ENCODE measurements at places on chromosomes 5 and 9.

DNA sequence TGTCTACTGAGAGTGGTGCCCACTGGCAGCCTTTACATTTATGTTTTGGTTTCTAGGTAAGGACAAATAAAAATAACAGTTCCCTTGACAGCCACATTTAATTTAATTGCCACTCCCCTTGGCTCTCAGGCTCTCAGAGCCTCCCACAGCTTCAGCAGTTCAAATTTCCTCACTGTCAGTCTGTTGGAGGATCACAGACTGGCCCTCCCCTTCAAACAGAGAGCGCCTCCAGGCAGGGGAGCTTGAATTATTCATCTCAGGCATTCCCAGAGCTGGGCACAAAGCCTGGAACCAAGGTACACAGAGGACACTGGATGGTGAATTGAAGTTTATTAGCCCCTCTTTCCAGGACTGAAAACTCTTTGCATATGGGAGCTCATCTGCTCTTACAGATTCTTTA lies 407.7 kb downstream of the SPOCK1 start:
- DNase-seq = no peak

DNA sequence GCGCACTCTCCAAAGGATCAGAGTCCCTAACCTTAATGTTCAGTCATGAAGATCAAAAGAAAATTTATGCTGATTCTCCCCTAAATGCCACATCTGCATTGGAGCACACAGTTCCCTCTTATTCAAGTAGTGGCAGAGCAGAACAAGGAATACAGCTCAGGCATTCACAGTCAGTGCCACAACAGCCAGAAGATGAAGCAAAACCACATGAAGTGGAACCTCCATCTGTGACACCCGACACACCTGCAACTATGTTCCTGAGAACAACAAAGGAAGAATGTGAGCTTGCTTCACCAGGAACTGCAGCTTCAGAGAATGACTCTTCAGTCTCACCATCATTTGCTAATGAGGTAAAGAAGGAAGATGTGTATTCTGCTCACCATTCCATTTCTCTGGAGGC lies 40.0 kb downstream of the CMYA5 start:
- no peak for DNase-seq

- DNase-seq = no peak
These were observed 52.1 kb downstream of the SEMA6A start for GRCh38 chr5:116522356-116523136.

GRCh38 chr5:142095651-142096330 lies 12.8 kb upstream of the NDFIP1 start:
- DNase-seq = peak; percentile 25

- peak; percentile 87 for DNase-seq
These were observed 21.7 kb upstream of the NANS start for GRCh38 chr9:98034593-98035546.

DNA sequence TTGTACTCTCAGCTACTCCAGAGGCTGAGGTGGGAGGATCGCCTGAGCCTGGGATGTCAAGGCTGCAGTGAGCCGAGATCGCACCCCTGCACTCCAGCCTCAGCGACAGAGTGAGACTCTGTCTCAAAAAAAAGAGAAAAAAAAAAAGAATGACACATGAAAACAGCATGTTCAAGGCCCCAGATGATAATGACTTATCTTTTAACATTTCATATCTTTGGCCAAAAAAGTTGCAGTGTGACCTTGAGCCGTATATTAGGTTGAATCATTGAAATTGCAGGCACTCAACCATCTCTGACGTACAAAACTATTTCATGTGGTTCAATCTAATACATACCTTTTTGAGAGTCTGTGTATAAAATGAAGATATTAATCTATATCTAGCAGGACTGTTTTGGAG lies 79.1 kb upstream of the CPEB4 start:
- DNase-seq = no peak

DNA sequence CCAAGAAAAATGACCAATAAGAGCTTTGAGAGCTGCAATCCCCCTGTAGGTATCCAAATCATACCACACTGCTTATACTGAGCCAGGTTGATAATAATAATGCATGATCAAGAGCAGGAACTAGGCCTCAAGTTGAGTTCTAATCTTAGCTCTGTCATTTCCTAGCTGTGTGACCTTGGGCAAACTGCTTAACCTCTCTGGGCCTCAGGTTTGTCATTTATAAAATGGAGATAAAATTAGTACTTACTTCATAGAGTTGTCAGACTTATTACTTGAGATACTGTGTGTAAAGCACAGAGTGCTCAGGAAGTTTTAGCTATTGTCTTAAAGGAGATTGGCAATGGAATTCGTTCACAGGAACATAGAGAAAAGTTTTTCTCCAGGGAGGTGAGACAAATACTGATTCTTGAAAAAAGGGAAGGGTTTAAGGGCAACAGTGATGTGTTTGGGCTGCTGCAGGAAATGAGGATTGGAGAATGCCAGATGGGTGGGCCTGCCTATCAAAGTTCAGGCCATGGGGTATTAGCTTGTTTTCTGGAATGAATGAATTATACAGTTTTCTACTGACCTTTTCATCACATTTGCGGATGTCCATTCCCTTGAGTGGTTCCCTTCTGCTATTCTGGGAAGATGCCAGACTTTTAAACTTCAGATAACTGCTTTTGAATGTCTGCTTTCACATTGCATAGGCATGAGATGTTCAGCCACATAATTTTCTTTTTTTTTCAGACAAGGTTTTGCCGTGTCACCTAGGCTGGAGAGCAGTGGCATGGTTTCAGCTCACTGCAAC lies 10.2 kb upstream of the ATP6V0E1 start:
- DNase-seq = no peak

DNA sequence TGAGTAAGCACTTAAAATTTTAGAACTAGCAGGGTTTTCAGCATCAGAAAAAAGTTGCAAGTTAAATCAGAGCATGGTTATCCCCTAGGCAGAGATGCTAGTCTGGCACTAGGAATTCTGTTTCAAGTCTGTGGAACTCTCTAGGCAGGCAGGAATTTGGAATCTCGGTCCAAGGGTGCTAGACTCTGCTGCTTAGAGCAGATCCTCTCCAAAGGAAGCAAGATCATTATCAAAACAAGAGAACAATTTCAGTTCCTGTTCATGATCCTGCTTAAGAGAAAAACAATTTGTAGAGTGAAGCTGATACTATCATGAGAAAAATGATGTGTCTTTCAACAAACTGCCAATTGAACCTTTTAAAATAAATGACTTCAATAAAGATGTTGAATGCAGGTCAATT lies 420.7 kb downstream of the KIF4B start:
- no peak for DNase-seq

- no peak for DNase-seq
These were observed 52.9 kb downstream of the PAM start for GRCh38 chr5:102807878-102808502.

GRCh38 chr5:109411149-109411514 lies 1.4 kb upstream of the PJA2 start:
- DNase-seq = no peak

- no peak for DNase-seq
These were observed 47.4 kb upstream of the CCDC112 start for GRCh38 chr5:115343855-115344254.

DNA sequence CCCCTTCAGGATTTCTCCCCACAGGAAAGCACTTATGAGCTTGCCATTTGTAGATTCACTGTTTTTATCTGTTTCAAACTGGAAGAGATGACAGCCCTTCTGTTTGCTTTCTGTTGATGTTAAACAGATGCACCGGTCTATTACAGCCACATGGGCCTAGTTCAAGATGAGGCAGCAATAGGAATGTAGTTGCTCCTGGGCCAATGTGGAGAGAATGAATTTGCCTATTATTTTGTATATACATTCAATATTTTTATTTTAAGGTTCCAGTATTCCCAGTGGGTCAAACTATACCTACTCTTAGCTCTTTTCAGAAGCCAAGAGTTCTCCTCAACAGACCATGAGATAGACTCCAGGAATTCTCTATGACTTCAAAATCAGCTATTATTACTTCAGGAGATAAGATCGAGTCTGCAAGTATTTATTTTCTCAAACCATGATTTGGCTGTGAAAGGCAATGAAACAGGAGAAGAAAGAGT lies 461.6 kb downstream of the RASEF start:
- DNase-seq = no peak

DNA sequence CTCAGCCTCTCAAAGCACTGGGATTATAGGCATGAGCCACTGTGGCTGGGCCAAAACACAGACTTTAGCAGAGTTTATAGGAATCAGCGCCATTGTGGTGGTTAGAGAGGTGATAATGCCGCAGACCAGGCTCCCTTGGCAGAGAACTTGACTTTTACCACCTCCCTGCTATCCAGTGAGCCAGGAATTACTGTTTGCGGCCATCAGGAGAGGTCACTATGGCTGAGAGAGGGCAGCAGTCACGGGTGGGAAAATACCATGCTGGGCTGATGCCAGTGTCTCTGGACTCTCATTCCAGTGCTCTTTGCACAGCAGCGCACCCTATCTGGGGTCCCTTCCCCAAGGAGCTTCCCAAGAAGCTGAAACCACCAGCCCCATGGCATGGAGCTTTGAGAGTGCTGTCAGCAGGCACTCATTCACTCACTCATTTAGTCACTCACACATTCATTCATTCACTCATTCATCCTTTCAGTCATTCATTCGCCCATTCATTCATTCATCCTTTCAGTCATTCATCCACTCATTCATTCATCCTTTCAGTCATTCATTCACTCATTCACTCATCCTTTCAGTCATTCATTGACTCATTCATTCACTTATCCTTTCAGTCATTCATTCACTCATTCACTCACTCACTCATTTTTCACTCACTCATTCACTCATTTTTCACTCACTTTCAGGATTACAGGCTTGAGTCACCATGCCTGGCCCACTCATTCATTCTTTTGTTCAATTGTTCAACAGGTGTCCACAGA lies 27.3 kb upstream of the RNU6ATAC start:
- DNase-seq = no peak

- no peak for DNase-seq
These were observed 6.2 kb upstream of the TIFAB start for GRCh38 chr5:135458356-135458755.

DNA sequence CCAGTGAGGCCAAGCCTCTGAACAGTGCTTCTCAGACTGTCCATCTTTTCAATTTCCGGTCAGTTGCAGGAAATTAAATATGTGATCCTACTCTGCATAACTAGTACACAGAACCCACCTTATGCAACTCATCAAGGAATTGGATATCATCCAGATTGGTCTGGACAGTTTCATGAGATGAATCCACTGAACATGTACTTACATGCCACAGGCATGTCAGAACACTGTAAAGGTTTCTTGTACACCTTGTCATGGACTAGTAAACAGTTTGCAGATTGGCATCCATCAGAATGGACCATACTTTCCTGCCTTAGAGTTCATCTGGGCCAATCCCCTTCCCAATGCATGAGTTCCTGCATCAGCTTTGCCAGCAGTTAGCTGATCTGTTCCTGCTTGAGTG lies 30.4 kb downstream of the GARNL3 start:
- no peak for DNase-seq

- DNase-seq = no peak
These were observed 138.3 kb downstream of the CDK5RAP2 start for GRCh38 chr9:120441426-120442307.

GRCh38 chr5:135533794-135534193 lies 2.0 kb downstream of the NEUROG1 start:
- no peak for DNase-seq

DNA sequence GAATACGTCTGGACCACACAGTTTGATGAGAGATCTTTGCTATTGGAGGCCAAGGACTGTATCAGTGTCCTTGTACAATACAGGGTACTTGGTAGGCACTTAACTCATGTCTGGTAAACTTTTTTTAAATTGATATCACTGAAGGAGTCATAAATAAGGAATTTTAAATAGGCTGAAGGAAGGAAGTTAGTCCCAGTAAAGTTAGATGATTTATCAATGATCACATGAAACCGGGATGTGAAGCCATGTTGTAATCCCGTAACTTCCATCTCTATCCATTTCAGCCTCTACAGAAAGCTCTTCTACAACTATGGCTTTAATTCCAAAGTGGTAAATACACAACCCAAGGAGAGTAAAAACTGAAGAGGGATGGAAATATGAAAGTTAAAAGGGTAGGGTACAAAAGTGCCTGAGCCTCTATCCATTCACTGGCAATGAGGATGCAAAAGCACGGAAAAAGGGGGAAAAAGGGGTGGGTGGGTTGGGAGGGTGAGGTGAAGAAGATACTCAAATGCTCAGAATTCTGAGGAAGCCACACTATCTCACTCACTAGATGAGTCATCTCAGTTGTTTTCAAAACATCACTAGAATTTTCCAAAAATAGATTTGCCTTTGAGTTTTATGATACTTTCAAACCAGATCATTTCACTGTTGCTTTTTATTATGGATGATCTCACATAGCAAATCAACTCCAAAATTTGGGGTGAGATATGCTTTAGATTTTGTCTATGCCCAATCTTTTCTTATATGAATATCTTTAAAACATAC lies 1053.5 kb downstream of the NR2F1-AS1 start:
- no peak for DNase-seq

DNA sequence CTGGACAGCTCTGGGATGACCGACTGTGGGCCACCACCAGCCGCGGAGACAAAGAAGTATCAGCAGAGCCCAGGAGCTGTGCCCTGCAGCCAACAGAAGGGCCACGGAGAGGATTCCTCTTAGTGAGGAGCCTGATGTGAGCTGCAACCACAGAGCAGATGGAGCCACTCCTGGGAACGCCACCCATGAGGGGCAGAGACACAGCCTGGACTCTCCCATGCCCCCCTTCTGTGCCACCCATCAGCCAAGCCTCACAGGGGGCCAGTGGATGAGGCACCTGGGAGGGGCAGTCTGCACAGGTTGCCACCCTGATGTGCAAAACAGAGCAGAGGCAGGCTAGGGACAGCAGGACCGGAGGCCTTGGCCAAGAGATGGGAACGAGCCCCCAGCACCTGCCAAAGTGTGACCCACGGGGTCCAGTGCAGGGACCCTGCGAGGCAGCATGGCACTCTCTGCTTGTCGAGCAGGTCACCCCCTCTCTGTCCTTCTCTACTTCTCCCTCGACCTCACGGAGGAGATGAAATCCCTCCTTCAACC lies 380.7 kb upstream of the IRX1 start:
- DNase-seq = no peak

DNA sequence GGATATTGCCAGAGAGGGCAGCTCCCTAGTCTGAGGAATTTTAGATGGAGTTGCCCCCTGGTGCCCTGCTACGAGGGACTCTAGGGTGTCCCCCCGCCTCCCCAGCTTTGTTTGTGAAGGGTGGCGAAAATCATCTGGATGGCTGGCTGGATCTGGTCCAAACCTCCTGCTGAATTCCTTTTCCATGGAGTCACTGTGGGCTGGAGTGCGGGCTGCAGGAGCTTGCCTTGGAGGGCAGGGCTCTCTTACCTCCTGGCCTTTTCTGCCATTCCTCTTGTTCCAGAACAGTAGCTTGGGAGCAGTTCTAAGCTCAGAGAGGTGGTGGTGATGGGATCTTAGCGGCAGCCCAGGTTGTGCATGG lies 2.1 kb downstream of the SYNPO start:
- no peak for DNase-seq

- DNase-seq = no peak
These were observed 48.6 kb downstream of the NACC2 start for GRCh38 chr9:136046554-136046920.

- DNase-seq = no peak
These were observed 131.3 kb upstream of the PPP1R26 start for GRCh38 chr9:135348076-135348787.

DNA sequence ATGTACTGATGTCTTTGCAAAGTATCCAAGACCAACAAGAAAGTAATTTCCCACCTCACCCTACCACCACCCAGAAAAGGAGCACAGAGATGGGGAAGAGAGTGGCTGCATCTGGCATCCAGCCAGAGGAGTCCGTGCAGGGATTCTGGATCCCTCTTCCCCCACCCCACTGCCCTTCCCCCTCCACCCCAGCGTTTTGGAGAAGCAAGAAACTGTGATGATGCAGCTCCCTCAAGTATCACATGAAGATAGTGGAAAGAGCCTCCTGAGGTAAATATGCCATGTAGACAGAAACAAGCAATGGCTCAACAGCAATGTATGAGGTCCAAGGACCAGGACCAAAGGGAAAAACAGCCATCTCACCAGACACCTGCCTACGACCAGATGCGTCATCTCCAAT lies 153.8 kb downstream of the DEPDC1B start:
- DNase-seq = no peak
